CD4-positive, alpha-beta T cell (primary cell): ENCODE measurements at places on chromosomes 4 and X. TPM values are rescaled to one million over a fixed set of nuclear protein-coding genes. Genes with fewer than 3 reads are reported as not detected.

GRCh38 chrX:9476810-9477575 lies 12.1 kb downstream of the TBL1X start:
- H3K27ac ChIP-seq, result no peak overlapping the region
- H3K27me3 ChIP-seq, result no peaks in the 10 kb centered on the region
- no peak for DNase-seq
- no peak overlapping the region for H3K4me3 ChIP-seq
- no peaks in the 10 kb centered on the region for H3K36me3 ChIP-seq
- H3K4me1 ChIP-seq, result no peaks in the 10 kb centered on the region

- no peak overlapping the region for H3K27ac ChIP-seq
- no peak overlapping the region for H3K4me3 ChIP-seq
- DNase-seq, result no peak
- H3K36me3 ChIP-seq, result no peaks in the 10 kb centered on the region
- H3K4me1 ChIP-seq, result no peaks in the 10 kb centered on the region
- no peaks in the 10 kb centered on the region for H3K27me3 ChIP-seq
These were observed 50.5 kb downstream of the CT47B1 start for GRCh38 chrX:120825146-120825545.

DNA sequence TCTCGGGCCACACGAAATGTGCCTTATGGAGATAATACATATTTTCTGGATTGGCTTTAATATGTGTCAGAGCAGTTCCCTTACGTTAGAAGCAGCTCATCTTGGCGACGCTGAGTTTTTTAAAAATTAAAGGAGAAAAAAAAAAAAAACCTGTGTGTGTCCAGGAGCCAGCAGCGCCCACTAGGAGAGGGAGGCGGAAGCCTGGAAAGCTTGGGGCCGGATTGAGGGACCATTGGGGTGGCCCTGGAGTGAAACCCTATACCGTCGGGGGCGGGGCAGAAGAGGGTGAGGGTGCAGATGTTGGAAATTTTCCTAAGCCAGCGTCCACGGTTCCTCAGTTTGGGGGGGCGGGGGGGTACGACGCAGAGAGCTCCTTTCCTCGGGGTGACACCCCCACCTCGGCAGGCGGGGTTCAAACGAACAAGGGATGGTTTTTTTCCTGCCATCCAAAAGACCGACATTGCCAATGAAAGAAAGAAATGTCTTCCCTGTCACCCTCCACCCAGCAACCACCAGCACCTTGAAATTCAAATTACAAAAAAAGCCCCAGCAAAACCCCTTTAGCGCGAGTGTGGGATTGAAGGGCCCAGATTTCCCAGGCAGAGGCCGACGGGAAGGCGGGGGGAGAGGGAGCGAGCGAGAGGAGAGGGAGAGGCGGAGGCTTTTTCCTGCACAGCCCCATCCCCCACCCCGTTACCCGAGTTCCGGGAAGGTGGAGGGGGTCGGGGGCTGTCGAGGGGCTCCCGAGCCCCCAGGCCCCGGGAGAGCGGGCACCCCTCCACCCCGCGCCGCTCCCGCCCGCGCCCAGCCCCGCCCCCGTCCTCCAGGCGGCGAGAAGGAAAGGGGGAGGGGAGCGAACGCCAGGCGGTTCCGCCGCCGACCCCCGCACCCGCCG lies 859 bp downstream of the SMARCA1 start:
- DNase-seq, result peak; percentile 33
- no peaks in the 10 kb centered on the region for H3K36me3 ChIP-seq
- peaks cover 6% of the 10 kb centered on the region for H3K4me1 ChIP-seq
- H3K4me3 ChIP-seq, result peak overlapping the region; percentile 69
- no peak overlapping the region for H3K27ac ChIP-seq

GRCh38 chr4:132123870-132124623 lies 1025.0 kb upstream of the PCDH10 start:
- H3K36me3 ChIP-seq, result no peaks in the 10 kb centered on the region
- no peak for DNase-seq
- H3K27me3 ChIP-seq, result no peaks in the 10 kb centered on the region
- no peak overlapping the region for H3K4me3 ChIP-seq

DNA sequence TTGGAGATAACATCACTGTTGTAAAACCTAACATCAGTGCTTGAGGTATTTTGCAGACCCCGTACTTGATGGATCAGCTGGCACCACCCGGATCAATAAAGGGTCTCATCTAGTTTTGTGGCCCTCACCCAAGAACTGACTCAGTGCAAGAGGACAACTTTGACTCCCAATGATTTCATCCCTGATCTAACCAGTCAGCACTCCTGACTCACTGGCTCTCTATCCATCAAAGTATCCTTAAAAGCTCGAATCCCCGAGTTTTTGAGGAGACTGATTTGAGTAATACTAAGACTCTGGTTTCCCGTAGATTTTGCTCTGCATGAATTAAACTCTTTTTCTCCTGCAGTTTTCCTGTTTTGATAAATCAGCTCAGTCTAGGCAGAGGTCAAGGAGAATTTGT lies 2498.1 kb downstream of the PCDH7 start:
- no peak for DNase-seq
- H3K27ac ChIP-seq, result no peak overlapping the region
- no peak overlapping the region for H3K4me3 ChIP-seq
- no peaks in the 10 kb centered on the region for H3K4me1 ChIP-seq
- no peaks in the 10 kb centered on the region for H3K27me3 ChIP-seq

DNA sequence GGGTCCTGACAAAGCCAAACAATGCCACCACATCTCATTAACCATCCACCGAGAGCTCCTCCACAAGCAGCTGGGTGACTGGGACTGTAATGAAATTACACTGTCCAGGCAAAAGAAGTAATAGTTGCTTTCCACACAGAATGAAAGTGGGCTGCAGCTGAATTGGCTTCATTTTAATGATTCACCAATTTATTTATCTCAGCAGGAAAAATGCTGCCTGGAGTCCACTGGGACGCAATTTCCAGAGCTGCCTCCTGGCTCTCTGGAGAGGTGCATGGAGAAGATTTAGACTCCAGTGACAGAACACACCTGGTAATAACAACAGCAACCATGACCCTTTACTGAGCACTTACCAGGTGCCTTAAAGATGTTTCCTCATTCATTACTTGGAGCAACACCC lies 226.7 kb downstream of the LDB2 start:
- no peaks in the 10 kb centered on the region for H3K36me3 ChIP-seq
- H3K4me3 ChIP-seq, result no peak overlapping the region
- no peak for DNase-seq
- no peak overlapping the region for H3K27ac ChIP-seq
- no peaks in the 10 kb centered on the region for H3K4me1 ChIP-seq

GRCh38 chrX:150192816-150193215 lies 170.3 kb upstream of the MAMLD1 start:
- H3K27me3 ChIP-seq, result no peaks in the 10 kb centered on the region
- no peaks in the 10 kb centered on the region for H3K4me1 ChIP-seq
- H3K4me3 ChIP-seq, result no peak overlapping the region
- no peak for DNase-seq
- H3K36me3 ChIP-seq, result no peaks in the 10 kb centered on the region

DNA sequence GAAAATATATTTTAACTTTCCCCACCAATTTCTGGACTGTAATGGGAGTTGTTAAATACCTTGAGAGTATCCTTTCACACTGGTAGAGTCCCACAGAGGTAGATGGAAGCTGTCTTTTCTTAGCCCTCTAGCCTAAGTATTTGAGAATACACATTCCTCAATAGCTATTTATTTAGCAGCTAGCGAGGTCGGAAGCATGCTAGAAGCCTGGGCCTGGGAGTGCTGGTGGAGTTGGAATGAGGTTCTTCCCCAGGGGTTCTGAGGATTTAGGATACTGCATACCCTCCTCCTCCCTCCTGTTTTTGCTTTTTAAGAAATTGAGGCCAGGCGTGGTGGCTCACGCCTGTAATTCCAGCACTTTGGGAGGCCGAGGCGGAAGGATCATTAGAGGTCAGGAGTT lies 999 bp upstream of the KLHL15 start:
- H3K4me3 ChIP-seq, result no peak overlapping the region
- H3K27ac ChIP-seq, result no peak overlapping the region
- no peak for DNase-seq
- no peaks in the 10 kb centered on the region for H3K36me3 ChIP-seq
- H3K27me3 ChIP-seq, result no peaks in the 10 kb centered on the region
- peaks cover 1% of the 10 kb centered on the region for H3K4me1 ChIP-seq

DNA sequence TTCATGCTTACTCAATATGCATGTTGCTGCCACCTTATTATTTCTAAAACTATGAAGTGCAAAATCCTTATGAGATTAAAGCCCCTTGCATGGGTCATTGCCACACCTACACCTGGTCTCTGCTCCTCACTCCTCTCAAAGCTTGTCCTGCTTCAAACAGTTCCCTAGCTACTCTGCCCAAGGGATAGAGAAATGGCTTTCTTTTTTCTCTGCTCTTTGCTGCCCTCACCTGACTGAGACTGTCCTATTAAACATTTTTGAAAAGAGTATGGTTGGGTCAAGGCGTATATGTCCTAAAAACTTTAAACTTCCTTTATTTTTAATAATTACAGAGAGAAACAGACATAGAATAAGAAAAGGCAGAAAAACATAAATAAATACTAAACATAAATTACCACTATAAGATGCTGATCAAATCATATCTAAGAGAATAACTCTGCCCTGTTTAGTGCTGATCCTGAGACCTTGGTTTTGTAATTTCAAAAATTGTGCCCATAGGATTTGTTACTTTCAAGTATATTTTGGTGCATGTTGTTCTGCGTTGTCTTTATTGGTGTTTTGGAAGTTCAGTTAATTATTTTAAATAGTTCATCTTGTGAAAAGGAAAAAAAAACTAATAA lies 704.9 kb upstream of the PABPC4L start:
- no peaks in the 10 kb centered on the region for H3K27me3 ChIP-seq
- no peaks in the 10 kb centered on the region for H3K4me1 ChIP-seq
- no peak overlapping the region for H3K27ac ChIP-seq
- no peaks in the 10 kb centered on the region for H3K36me3 ChIP-seq
- H3K4me3 ChIP-seq, result no peak overlapping the region

- peaks cover 40% of the 10 kb centered on the region for H3K4me1 ChIP-seq
- H3K4me3 ChIP-seq, result no peak overlapping the region
- peaks cover 14% of the 10 kb centered on the region for H3K36me3 ChIP-seq
- no peaks in the 10 kb centered on the region for H3K27me3 ChIP-seq
- DNase-seq, result no peak
These were observed 5.6 kb downstream of the G6PD start for GRCh38 chrX:154540897-154541535.

- no peak overlapping the region for H3K27ac ChIP-seq
- H3K4me3 ChIP-seq, result no peak overlapping the region
- DNase-seq, result no peak
- H3K27me3 ChIP-seq, result no peaks in the 10 kb centered on the region
- H3K36me3 ChIP-seq, result no peaks in the 10 kb centered on the region
- H3K4me1 ChIP-seq, result no peaks in the 10 kb centered on the region
These were observed 27.8 kb upstream of the SORBS2 start for GRCh38 chr4:185839770-185840169.

DNA sequence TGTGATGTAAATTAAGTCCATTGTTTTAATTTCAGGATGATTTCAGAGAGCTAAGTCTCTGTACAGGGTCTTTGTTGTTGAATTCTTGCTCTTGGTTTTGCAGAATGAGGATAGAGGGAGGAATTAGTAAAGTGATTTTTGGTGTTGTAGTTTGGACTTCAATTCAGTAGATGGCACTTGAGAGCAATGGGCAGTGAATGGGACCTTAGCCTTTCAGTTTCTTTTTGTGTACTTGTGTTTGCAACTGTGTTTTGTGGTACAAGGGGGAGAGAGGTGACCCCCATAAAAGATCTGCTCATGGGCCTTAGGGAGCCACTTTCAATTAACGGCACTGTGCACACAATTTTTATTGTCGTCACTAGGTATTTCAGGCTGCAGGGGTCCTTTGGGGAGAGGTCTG lies 340.0 kb downstream of the DCAF12L2 start:
- H3K4me1 ChIP-seq, result no peaks in the 10 kb centered on the region
- H3K27ac ChIP-seq, result no peak overlapping the region
- no peaks in the 10 kb centered on the region for H3K27me3 ChIP-seq
- DNase-seq, result no peak

DNA sequence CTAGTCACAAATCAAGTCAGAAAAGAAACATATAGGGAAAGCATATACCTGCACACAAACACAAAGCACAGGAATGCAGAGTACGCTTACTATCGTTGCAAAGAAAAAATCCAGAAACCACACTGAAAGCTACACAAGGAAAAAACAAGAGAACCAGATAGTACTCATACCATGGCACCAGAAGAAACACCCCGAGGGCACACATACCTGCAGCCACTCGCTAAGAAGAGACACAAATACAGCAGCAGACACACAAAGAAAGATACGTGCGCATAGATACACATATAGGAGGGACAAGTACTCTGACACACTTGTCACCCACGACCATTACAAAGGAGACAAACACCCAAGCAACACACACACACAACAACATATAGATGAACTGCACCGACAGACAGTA lies 1.4 kb upstream of the SLC38A5 start:
- no peaks in the 10 kb centered on the region for H3K36me3 ChIP-seq
- DNase-seq, result no peak
- H3K27ac ChIP-seq, result no peak overlapping the region
- peaks cover 31% of the 10 kb centered on the region for H3K4me1 ChIP-seq

GRCh38 chr4:19883841-19884240 lies 367.9 kb upstream of the SLIT2 start:
- H3K27ac ChIP-seq, result no peak overlapping the region
- H3K36me3 ChIP-seq, result no peaks in the 10 kb centered on the region
- H3K27me3 ChIP-seq, result no peaks in the 10 kb centered on the region

DNA sequence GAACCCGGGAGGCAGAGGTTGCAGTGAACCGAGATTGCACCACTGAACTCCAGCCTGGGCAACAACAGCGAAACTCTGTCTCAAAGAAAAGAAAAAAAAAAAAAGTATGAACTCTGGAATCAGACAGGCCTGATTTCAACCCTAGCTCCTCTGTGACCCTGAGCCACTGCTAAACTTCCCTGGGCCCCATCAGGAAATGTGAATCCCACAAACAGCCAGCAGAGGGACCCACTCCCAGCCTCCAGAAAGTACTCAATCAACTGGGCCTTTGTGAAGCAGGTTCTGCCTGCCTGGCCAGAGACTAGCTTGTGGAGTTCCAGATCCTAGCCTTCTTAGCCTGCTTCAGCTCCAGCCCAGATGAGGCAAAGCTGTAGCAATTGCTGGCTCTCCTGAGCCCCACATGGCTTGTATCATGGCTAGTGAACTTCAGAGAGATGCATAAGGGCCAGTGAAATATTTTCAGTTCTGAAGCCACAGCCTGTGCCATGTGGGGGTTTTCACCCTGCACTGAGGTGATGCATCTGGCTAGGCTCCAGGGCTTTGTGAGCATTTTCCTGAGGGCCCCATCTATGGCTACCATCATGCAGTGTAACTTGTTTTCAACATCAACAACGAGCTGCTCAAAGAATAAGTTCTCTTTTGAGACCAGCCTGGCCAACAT lies 7.2 kb upstream of the IDS start:
- H3K36me3 ChIP-seq, result no peaks in the 10 kb centered on the region
- DNase-seq, result peak; percentile 51
- no peak overlapping the region for H3K27ac ChIP-seq
- H3K4me3 ChIP-seq, result no peak overlapping the region
- peaks cover 20% of the 10 kb centered on the region for H3K4me1 ChIP-seq

GRCh38 chr4:80875642-80876041 lies 154.9 kb upstream of the BMP3 start:
- no peak for DNase-seq
- H3K4me1 ChIP-seq, result no peaks in the 10 kb centered on the region
- H3K4me3 ChIP-seq, result no peak overlapping the region
- no peak overlapping the region for H3K27ac ChIP-seq

GRCh38 chr4:101065346-101065745 lies 282.0 kb downstream of the PPP3CA start:
- peaks cover 9% of the 10 kb centered on the region for H3K36me3 ChIP-seq
- DNase-seq, result no peak
- H3K4me1 ChIP-seq, result no peaks in the 10 kb centered on the region
- no peak overlapping the region for H3K4me3 ChIP-seq

The ARX gene
- not detected for total RNA-seq

The RAP2C gene
- total RNA-seq, result 52.0 TPM

The EXOC1L gene
- total RNA-seq, result not detected

The NPY2R gene
- not detected for total RNA-seq

The PLS3 gene
- not detected for total RNA-seq
